ENCODE measurements at places on chromosomes 2 and 18.

DNA sequence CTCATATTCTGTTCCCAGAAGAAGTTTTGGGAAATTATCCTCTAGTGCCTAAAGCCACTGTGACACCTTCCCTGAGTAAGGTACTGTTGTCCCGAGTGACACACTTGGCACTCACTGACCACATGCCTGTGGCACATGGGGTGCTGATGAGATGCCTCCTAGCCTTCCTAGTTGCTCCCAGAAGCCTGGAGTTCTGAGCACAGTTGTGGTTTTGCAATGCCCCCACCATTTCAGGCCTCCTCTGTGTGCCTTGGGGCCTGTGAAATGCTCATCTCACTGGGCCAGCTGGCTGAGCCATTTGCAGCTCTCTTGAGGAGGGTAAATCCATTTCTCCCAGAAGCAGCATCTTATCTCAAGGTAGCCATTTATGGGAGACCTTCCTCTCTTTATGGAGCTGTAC is 91.8 kb downstream of the DGKD start:
- DNase-seq: no peak

DNA sequence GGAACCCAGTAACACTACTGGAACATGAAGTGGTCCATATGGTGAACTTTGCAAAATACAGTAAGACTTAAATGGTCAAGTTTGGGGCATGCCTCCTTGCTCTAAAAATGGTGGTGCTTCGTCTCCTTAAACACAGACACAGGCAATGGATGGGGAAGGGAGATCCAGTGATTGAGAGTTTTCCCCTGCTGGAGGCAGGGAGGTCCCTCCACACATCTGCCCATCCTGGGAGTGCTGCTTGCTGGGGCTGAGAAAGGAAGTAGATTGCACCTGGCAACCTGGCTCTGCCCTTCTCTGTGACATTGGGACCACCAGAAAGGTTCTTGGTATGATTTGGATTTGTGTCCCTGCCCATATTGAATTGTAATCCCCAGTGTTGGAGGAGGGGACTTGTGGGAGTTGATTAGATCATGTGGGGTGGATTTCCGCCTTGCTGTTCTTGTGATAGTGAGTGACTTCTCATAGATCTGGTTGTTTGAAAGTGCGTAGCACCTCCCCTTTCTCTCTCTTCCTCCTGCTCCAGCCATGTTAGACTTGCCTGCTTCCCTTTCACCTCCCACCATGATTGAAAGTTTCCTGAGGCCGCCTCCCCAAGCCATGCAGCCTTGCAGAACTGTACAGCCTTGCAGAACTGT is 35.4 kb upstream of the SKOR2 start:
- no peak for DNase-seq

DNA sequence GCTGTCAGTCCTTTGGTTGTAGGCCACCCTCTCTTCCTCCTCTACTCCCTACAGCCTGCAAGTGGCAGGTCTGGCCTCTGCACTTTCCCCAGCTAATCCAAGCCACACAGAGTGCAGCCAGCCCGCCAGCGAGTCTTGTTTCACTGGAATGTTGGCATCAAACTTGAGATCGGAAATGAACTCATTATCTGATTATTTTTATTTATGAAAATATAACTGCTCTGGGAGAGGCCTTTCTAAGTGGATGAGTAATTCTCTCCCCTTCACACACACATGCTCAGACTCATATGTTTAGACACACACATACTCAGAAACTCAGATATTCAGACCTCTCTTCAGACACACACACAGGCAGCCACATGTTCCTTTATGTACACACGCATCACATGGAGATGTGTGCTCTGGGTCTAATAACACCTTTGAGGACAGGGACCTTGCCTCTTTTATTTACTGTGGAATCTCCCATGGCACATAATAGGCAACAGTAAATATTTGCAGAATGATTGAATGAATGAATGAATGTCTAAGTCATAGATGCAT is 151.3 kb downstream of the ZFP36L2 start:
- DNase-seq: no peak

GRCh38 chr18:76592981-76593381 is 97.9 kb upstream of the ZNF516 start:
- no peak for DNase-seq

- DNase-seq: no peak
Observed at GRCh38 chr18:11581286-11581685, 28.1 kb upstream of the SLC35G4 start.
